ENCODE measurements at places on chromosomes 3 and 15. TPM values are rescaled to one million over a fixed set of nuclear protein-coding genes. Genes with fewer than 3 reads are reported as not detected.

DNA sequence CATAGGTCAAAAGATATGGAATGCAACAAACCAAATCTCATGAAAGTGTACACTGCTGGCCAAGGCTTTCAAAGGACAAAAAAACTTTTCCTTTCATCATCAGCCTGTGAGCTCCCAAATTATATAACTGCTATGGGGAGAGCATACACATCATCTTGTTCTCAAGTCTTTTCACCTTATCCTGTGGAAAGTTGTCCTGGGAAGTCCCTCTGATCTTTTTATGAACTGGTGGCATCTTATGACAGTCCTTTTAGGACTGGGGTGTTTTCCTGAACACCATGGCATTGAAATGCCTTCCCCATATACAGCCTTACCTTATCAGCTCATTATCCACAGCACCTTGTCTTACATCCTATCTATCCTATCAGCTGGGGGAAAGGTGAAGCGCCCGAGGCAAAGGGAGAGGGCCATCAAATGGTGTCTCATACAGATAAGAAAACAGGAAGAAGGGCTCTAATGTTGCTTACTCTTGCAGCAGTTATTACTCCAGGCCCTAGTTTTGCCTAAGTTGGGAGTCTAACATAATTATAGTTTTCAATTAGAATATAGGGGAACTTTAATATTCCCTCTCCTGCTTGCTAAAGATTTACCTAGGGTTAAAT, 61.5 kb upstream of the GOLIM4 start:
- no peak overlapping the region for H3K27ac ChIP-seq
- no peaks in the 10 kb centered on the region for H3K36me3 ChIP-seq
- no peak overlapping the region for H3K4me3 ChIP-seq
- H3K27me3 ChIP-seq, result peaks cover 18% of the 10 kb centered on the region
- no peak for DNase-seq

DNA sequence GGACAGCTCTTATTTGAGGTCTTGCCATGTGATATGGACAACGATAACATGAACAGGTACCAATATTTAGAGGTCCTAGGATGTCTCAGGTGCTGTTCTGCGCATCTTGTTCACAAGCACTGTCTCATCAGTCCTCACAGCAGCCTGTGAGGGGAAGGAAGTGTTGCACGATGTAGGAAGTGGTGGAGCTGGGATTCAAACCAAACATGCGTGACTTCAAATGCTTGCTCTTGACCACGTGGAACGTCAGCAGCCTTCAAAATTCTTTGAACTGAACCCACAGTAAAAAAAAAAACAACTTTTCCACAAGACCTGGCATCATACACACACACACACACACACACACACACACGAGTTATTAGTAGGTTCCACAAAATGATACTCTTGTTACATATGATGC, 153.4 kb upstream of the SMAD3 start:
- H3K4me3 ChIP-seq, result peak overlapping the region; percentile 56
- peak overlapping the region; percentile 77 for H3K27ac ChIP-seq
- peaks cover 11% of the 10 kb centered on the region for H3K27me3 ChIP-seq

- peaks cover 16% of the 10 kb centered on the region for H3K4me1 ChIP-seq
- H3K36me3 ChIP-seq, result no peaks in the 10 kb centered on the region
- H3K27ac ChIP-seq, result peak overlapping the region; percentile 16
- no peak overlapping the region for H3K4me3 ChIP-seq
- no peaks in the 10 kb centered on the region for H3K27me3 ChIP-seq
Measured at GRCh38 chr3:42746455-42747450, 26.3 kb downstream of the CCDC13 start.

The LOXL1 gene
- 8.8 TPM for total RNA-seq

GRCh38 chr15:50506121-50506520, 40.3 kb downstream of the USP50 start:
- peaks cover 9% of the 10 kb centered on the region for H3K4me1 ChIP-seq
- no peak for DNase-seq
- no peak overlapping the region for H3K27ac ChIP-seq
- H3K36me3 ChIP-seq, result peaks cover 14% of the 10 kb centered on the region

DNA sequence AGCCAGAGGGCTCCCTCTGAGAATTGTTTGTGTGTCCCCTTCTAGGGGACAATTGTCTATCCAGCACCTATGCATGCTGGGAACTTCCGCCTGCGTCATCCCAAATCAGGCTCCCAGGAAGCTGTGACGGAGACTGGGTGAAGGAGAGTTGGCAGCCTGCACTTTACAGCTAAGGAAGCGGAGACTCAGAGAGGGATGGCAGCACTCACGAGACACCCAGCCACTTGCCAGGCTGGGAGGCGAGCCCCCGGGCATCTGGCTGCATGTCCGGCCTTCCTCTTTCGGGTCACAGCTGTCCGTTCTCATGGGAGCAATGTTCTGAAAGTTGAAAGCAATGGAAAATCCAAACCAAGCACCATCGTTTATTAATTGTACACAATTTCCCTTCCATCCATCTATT, 45.5 kb upstream of the SLC6A11 start:
- no peak overlapping the region for H3K27ac ChIP-seq
- no peaks in the 10 kb centered on the region for H3K36me3 ChIP-seq
- H3K4me1 ChIP-seq, result no peaks in the 10 kb centered on the region
- no peak for DNase-seq
- H3K4me3 ChIP-seq, result no peak overlapping the region
- peaks cover 3% of the 10 kb centered on the region for H3K27me3 ChIP-seq

- H3K36me3 ChIP-seq, result no peaks in the 10 kb centered on the region
- no peaks in the 10 kb centered on the region for H3K27me3 ChIP-seq
- no peak overlapping the region for H3K27ac ChIP-seq
- DNase-seq, result no peak
- no peaks in the 10 kb centered on the region for H3K4me1 ChIP-seq
- H3K4me3 ChIP-seq, result no peak overlapping the region
Measured at GRCh38 chr3:79405183-79405582, 362.6 kb downstream of the ROBO1 start.

The GRK7 gene
- not detected for total RNA-seq

GRCh38 chr15:99090011-99090699, 14.7 kb upstream of the SYNM start:
- no peaks in the 10 kb centered on the region for H3K36me3 ChIP-seq
- peak overlapping the region; percentile 35 for H3K4me3 ChIP-seq
- H3K27ac ChIP-seq, result peak overlapping the region; percentile 11
- H3K27me3 ChIP-seq, result peaks cover 11% of the 10 kb centered on the region
- H3K4me1 ChIP-seq, result peaks cover 6% of the 10 kb centered on the region

The CATSPER2 gene
- 2.2 TPM for total RNA-seq

The THAP10 gene
- total RNA-seq, result not detected

The CLDN1 gene
- not detected for total RNA-seq

The GASK1A gene
- not detected for total RNA-seq

- H3K4me3 ChIP-seq, result no peak overlapping the region
- H3K36me3 ChIP-seq, result no peaks in the 10 kb centered on the region
- peaks cover 2% of the 10 kb centered on the region for H3K27me3 ChIP-seq
- H3K27ac ChIP-seq, result no peak overlapping the region
Measured at GRCh38 chr3:66642019-66642418, 141.2 kb upstream of the LRIG1 start.

GRCh38 chr3:61975199-61975598, 398.2 kb downstream of the FEZF2 start:
- H3K4me3 ChIP-seq, result no peak overlapping the region
- no peaks in the 10 kb centered on the region for H3K27me3 ChIP-seq
- no peak overlapping the region for H3K27ac ChIP-seq
- no peaks in the 10 kb centered on the region for H3K36me3 ChIP-seq

GRCh38 chr15:27784107-27784506, 315.0 kb downstream of the OCA2 start:
- no peak overlapping the region for H3K27ac ChIP-seq
- no peak overlapping the region for H3K4me3 ChIP-seq
- no peaks in the 10 kb centered on the region for H3K27me3 ChIP-seq
- no peaks in the 10 kb centered on the region for H3K4me1 ChIP-seq

The IMPG2 gene
- total RNA-seq, result 0.42 TPM

The TFG gene
- total RNA-seq, result 45.1 TPM

The RTP3 gene
- total RNA-seq, result not detected

DNA sequence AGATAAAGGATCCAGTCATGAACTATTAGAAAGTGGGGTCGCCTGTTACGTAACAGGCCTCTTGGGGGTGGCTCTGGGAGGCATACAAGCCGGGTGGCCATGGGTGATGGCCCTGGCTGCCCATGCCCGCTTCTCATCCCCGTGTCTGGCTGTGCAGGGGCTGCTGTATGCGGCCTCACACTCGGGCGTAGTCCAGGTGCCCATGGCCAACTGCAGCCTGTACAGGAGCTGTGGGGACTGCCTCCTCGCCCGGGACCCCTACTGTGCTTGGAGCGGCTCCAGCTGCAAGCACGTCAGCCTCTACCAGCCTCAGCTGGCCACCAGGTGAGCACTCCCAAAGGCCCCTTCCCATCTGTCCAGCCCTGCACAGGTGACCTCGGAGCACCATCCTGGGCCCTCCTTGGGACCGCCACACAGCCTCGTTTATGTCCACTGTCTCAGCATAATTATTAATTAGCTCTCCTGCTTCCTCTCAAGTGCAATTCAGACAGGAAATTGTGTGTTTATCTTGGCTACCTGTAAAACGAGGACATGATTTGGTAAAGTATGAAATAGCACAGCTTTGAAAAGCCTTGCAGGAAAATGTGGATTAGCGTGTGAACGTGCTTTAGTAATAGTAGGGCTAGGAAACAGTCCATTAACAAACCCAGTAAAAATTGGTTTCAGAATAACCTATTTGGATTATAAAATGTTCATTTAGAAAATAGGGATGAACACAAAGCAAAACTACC, 8.1 kb downstream of the CIB1 start:
- H3K36me3 ChIP-seq, result peaks cover 8% of the 10 kb centered on the region
- peaks cover 11% of the 10 kb centered on the region for H3K4me1 ChIP-seq
- no peaks in the 10 kb centered on the region for H3K27me3 ChIP-seq
- H3K27ac ChIP-seq, result no peak overlapping the region
